Stomach (tissue), 19 donors: ENCODE measurements at places on chromosomes 12 and 14.

DNA sequence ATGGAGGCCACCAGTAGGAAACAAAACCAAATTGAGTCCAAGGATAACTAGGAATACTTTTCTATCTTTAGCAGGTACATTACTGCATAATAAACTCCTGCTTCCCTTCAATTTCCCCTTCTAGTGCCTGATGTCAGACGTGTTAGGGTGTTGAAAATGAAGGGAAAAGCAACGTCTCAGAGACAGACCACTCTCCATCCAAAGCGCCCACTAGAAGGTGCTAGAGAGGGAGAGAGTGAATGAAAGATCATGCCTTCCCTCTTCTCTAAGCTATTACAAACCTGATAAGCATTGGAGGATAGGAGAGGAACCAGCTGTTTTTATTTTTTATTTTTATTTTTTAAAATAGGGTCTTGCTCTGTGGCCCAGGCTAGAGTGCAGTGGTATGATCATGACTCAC is 64.1 kb downstream of the ZNF641 start:
- peak; percentile 8 for DNase-seq

GRCh38 chr12:67698672-67699581 is 50.4 kb downstream of the DYRK2 start:
- peak; percentile 44 for DNase-seq

- DNase-seq, result no peak
Measured at GRCh38 chr12:57488402-57489156, 711 bp downstream of the MARS1 start.

DNA sequence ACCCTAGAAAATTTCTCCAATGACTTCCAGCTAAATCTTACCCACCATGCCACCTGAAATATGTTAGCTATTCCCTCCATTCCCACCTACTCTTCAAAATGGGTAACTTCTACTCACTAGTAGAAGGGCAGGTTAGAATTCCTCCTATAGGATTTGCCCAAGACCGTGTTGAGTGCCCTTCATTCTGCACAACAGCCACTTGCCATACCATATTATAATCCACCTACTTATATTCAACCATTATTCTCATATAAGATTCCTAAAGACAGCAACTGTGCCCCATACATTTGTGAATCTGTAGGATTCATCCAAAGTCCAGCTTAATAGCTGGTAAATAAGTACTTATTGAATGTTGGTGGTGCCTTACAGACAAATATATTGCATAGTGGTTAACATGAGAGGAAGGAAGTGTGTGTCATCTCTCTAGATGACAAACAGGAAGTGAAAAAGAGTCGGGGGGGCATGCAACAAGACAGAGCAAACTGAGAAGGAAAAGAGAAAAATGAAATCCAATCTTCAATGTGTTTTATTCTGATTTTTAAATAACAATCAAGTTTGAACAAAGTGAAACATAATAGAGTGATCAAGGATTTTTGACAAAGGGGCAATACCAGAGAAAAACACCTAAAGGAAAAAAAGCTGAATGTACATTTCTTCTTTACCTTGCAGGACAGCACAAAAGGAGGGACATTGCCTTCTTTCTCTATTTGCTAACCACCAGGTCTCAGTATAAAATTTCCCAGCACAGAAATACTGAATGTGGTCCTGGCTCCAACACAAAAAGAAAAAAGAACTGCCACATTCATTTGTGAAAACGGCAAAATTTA is 389.3 kb upstream of the USP15 start:
- peak; percentile 7 for DNase-seq

DNA sequence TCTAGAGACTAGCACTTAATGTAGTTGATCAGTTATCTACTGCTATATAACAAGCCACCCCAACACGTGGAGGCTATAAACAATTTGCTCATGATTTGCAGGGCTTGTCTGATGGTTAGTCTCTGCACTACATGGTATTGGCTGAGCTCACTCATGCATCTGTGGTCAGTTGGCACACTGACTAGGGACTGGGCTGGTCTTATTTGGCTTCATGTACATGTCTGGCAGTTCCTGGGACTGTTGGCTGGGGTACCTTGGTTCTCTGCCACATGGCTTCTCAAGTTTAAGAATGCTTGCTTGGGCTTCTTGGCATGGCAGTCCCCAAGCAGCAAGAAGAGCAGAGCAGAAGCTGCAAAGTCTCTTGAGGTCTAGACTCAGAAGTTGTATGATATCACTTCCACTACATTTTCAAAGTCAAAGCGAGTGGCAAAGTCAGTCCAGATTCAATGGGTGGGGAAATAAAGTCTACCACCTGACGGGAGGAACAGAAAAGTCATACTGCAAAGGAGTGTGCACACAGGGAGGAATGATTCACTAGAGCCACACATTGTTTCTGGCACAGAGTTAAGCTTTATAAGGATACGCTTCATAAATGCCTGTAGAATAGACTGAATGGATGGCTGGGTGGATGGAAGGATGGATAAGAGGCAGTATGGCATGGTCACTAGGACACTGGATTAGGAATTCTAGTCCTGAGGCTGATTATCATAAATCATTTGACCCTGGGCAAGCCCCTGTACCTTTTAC is 44.8 kb upstream of the PTHLH start:
- no peak for DNase-seq

- no peak for DNase-seq
Measured at GRCh38 chr12:9872162-9872561, 3.0 kb upstream of the CLEC2B start.

DNA sequence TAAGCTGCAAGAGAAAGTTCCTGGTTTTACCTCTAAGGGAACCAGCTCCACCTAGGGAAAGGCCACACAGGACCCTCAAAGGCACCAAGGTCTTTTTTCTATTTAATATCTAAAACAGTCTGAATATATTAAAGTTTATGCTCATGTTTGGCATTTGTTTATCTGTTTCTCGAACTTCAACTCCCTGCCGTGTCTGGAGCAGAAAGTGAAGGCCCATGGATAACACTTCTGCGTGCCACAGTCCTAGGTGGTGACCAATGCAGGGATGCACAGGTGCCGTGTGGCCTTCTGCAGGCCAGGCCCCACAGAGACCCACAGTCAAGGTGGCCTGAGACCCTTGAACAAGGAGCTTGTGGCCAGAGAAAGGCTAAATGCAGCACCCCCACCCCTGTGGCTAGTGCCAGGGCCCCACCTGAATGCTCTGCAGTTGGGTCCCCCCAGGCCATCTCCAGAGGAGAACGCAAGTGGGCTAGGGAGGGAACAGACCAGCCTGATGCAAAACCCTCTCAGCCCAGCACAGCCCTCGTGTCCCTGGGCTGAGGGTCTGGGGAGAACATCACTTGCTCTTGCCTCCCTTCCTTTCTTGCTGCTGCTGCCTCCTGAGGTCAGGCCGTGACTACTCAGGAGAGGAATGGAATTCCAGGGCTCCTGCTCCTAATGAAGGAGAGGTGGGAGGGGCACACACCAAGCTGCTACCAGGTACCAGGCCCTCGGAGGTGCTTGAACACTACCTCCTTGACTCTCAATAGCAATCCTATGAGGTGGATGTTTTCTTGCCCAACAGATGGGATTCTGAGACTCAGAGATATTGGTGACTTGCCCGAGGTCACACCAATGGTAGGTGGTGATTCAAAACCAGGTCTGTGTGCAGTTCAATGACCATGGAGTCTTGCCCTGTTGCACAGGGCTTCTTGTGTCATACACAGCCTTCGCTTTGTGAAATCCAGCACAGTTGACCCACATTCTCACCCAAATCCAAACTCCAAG is 45.4 kb downstream of the PSMA6 start:
- no peak for DNase-seq

- DNase-seq, result no peak
Measured at GRCh38 chr14:28576523-28576922, 190.1 kb upstream of the FOXG1 start.

DNA sequence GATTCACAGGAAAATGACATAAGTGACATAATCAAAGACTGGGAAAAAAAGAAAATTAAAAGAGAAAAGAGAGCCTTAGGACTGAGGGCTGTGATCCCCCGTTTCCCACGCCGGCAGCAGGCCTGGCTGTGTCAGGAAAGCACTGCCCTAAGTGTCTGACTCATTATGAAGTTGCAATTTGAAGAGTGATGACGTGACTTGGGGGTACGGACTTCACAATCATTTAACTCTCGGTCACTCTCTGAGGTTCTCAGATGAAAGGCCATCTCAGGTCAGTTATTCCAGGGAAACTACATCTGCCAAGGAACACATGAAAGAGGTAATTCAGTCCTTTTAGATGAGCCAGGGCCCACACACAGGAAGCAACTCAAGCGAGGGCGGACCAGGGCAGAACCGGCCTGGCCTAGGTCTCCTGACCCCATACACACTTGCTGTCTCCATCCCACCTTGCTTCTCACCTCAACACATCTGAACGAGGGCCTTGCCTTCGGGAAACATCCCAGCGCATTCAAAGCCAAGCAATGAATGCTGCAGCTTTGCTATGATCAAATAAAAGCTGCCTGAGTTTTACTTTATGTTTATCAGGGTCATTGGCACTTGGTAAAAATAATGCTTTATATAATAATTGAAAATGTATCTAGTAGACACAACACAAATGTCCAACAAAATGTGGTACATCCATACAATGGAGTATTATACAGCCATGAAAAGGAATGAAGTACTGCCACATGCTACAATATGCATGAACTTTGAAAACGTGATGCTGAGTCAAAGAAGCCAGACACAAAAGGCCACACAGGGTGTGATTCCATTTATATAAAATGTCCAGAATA is 2.7 kb downstream of the SSH1 start:
- peak; percentile 49 for DNase-seq

GRCh38 chr14:103514596-103515421 is 7.8 kb downstream of the CKB start:
- no peak for DNase-seq

DNA sequence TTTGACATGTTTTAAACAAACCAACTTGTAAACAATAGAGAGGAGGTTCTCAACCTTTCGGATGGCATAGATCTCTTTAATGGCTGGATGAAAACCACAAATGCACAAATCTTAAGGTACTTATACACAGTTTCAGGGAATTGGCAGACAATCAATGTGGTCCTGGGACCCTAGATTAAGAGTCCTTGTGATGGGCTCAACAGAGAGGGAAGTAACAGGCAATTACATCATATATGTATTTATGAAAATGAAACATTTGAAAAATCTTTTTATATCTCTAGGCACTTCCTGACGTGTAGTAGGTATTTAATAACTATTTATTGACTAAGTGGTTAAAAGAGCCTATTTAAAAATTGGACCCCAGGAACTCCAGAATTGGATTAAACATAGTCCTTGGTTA is 897 bp downstream of the ACTR10 start:
- peak; percentile 33 for DNase-seq

DNA sequence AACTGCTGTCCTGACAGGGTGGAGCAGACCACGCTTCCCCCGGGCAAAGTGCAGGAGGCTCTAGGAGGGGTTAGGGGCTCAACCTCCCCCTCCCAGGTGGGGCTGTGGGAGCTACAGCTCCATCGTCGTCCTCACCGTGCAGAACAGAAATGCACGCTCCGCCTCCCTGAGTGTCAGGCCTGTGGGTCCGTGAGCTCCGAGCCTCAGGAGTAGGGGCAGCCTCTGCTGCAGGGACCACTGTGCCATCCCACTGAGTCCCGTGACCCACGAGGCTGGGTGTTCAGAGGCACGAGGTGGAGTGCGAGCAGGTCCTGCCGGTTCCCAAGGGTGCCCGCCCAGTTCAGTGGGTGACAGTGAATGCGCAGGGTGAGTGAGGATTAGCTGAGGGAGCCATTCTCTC is 48.6 kb downstream of the CACNA1C start:
- no peak for DNase-seq

DNA sequence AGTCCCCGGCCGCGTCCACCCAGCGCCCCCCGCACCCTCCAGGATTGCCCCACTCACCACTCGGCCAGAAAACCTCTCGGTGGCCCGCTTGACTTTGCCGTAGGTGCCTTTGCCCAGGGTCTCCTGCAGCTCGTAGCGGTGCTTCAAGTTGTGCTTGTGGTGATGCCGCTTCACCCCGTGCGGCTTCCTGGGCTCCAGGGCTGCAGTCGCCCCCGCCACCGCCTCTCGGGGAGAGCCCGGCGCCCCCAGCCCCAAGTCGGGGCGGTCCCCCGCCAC is 459 bp downstream of the NUAK1 start:
- DNase-seq, result no peak

DNA sequence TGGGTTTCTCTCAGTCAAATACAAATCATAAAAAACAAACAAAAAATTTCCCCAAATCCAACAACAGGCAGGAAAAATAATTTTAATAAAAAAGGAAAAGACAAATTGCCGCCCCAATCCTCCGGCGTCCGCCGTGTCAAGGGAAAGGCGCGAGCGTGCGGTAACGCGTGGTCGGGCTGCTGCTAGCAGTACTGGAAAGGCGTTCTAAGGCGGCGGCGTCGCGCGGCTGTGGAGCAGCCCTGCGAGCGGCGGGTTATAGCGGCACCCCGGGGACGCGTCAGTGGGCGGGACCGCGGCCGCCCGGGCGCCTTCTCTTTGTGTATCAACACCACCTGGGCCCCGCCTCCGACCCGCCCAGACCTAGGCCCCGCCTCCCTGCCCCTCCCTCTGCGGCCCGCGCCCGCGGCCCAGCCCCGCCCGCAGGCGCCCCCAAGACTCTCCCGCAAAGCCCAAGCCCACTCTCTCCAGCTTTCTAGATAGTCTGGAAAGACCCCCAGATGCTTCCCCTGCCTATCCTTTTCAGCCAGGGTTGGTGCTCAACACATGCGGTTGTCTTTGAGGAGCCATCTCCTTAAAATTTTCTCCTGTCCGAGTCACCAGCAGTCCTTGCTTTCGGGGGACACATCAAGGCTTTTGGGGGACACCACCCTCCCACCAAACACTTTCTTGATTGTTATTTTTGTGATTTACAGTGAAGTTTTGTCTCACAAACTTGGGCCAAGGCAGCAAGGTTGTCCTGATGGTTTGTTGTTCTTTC is at the start of gene SLC38A2:
Gene SLC38A2, minus strand, starts transcription at position 230 of the 757 bp plus-strand sequence. CDS start 1,480 bp downstream, outside the sequence.
- peak; percentile 98 for DNase-seq

DNA sequence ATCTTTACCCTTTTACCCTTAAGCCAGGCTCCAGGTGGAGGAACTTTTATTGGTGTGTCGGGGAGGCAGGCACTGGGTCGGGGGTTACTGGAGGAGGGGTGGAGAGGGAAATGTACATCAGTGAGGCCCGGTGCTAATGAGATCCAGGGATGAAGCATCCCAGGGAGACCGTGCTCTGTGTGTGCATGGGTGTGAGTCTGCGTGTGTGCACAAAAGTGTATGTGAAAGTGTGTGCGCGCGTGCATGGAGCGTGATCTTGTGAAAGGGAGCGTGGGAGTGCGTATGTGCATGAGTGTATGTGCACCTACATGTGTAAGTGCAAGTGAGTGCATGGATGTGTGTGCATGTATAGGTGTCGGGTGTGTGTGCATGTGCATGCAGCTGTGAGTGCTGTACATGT is 55.3 kb downstream of the AACS start:
- DNase-seq, result no peak

DNA sequence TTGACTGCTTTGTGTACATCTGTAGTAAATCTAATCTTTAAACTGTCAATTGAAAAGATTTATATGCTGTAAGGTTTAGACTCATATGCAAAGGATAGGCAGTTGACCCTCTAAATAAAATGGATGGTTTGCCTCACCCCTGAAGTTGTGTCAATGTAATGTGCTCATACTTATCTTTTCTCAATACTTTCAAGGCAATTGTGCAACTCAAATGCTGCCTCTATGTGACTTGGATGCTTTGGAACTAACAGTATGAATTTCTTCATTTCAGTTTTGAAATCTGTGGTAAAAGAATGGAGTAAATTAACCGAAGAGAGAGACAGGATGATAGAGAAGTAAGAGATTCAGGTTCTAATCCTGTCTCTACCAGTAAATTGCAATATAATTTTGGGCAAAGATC is 9.7 kb downstream of the PDE6H start:
- no peak for DNase-seq
